ENCODE measurements at places on chromosomes 1 and 21. TPM values are rescaled to one million over a fixed set of nuclear protein-coding genes. Genes with fewer than 3 reads are reported as not detected.

OR2T5 gene
- not detected for total RNA-seq

MYOG gene
- total RNA-seq, result not detected

DNA sequence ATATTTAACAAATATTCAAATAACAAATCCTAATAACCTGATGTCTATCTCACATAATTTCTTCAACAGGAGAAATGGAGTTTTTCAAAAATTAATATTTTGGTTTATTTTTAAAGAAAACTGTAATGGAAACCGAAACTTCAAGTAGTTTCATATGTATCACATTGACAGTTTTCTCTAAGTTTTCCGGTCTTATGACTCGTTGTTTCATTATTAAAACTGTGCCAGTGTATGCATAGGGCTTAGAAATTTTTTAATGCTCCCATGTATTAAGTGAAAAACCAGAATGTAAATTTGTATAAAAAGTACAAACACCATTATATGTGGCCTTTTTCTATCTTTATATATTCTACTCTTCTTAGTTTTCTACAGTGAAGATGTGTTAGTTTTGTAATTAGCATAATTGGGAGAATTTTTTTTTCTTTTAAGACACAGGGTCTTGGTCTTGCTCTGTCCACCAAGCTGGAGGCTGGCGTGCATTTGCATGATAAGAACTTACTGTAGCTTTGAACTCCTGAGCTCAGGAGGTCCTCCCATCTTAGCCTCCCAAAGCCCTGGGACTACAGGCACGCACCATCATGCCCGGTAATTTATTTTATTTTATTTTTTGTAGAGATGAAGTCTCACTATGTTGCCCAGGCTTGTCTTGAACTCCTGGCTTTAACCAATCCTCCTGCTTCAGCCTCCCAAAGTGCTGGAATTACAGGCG lies 43.9 kb upstream of the SAMSN1 start:
- no peaks in the 10 kb centered on the region for H3K36me3 ChIP-seq
- no peak for DNase-seq
- no peak overlapping the region for H3K27ac ChIP-seq
- H3K4me3 ChIP-seq, result no peak overlapping the region
- H3K27me3 ChIP-seq, result no peaks in the 10 kb centered on the region

DNA sequence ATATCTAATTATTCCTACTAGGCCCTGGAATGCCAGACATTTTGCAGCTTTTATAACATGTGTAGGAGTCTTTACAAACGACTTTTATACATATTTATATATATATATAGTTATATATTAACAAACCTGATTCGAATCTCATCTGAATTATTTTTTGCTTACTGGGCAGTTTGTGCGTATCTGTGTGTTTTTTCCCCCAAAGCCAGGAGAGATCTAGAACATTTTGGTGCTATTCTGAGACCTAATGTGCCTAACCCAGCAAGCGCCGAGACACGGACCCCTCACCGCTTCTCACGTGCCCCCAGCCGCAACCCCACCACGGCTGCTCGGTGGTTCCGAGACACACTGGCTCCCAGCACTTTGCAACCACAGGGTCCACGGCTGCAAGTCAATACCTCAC lies 54.8 kb downstream of the CASZ1 start:
- peaks cover 4% of the 10 kb centered on the region for H3K4me1 ChIP-seq
- H3K36me3 ChIP-seq, result no peaks in the 10 kb centered on the region
- H3K27me3 ChIP-seq, result no peaks in the 10 kb centered on the region
- no peak overlapping the region for H3K27ac ChIP-seq
- no peak for DNase-seq

DNA sequence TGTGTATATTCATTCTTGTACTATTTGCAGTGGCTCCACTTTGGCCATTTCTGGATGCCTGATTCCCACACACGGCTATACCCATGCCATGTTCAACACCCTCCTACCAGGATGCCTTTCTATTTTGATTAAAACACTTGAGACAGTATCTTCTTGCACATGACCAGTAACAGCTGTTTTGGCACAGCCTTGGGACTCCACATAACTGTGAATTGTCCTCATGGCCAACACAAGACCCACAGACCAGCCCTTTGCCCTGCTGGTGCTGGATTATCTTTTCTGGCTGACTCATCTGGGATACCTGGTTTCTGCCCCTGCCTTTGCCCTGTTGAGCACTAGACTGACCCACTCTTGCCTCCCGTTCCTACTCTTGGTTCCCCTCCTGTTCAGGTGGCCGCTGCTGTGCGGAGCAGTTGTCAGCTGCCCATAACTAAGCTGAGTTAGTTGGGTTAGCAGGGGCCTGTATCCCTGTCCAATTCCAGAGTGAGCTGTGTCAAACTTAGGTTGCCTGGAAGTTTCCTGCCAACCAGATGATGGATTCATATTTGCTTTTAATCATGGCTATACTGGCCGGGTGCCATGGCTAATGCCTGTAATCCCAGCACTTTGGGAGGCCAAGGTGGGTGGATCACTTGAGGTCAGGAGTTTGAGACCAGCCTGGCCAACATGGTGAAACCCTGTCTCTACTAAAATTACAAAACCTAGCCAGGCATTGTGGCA lies 10.8 kb upstream of the EYA3 start:
- no peak overlapping the region for H3K4me3 ChIP-seq
- H3K27me3 ChIP-seq, result no peaks in the 10 kb centered on the region
- no peak overlapping the region for H3K27ac ChIP-seq
- DNase-seq, result no peak

DNA sequence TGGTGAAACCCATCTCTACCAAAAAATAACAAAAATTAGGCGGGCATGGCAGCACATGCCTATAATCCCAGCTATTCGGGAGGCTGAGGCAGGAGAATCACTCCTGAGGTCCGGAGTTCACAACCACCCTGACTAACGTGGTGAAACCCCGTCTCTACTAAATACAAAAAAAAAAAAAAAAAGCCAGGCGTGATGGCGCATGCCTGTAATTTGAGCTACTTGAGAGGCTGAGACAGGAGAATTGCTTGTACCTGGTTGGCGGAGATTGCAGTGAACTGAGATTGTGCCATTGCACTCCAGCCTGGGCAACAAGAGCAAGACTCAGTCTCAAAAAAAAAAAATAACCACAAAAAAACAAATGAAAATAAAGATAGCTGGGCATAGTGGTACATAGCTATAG lies 42.3 kb downstream of the CC2D1B start:
- DNase-seq, result no peak
- H3K4me1 ChIP-seq, result no peaks in the 10 kb centered on the region
- H3K36me3 ChIP-seq, result no peaks in the 10 kb centered on the region

GRCh38 chr1:16050328-16050727 lies 6.7 kb downstream of the CLCNKB start:
- no peaks in the 10 kb centered on the region for H3K36me3 ChIP-seq
- no peak overlapping the region for H3K27ac ChIP-seq
- H3K27me3 ChIP-seq, result no peaks in the 10 kb centered on the region

- H3K27ac ChIP-seq, result no peak overlapping the region
- H3K4me3 ChIP-seq, result no peak overlapping the region
- H3K27me3 ChIP-seq, result no peaks in the 10 kb centered on the region
Observed at GRCh38 chr1:19481826-19482398, 3.4 kb downstream of the CAPZB start.

All from hepatocyte (in vitro differentiated cells).